Thyroid gland (tissue), 4 donors: ENCODE measurements at places on chromosomes 12 and 14. TPM values are rescaled to one million over a fixed set of nuclear protein-coding genes. Genes with fewer than 3 reads are reported as not detected.

GRCh38 chr12:12759234-12759915 is 26.1 kb upstream of the APOLD1 start:
- DNase-seq, result no peak

DNA sequence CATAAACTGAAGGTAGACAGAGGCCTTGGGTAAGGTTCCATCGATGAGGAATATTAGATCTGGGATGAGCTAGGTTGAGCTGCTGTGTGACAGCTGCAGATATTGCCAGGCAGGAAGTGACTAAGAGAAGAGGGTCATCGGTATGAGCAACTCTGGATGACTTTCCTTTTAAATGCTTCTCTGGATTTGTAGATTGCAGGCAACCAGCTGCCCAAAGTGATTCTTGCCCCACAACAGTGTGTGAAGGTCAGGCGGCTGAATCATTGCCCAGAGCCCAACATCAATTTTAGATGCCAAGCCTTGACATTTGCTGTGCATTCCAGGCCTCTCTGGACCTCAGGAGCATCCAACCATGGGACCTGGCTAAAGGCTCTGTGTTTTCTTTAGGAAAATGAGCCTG is 255.9 kb downstream of the DPF3 start:
- DNase-seq, result no peak

Gene FSCB
- total RNA-seq, result 3.2 TPM

Gene ASB2
- 0.67 TPM for total RNA-seq

DNA sequence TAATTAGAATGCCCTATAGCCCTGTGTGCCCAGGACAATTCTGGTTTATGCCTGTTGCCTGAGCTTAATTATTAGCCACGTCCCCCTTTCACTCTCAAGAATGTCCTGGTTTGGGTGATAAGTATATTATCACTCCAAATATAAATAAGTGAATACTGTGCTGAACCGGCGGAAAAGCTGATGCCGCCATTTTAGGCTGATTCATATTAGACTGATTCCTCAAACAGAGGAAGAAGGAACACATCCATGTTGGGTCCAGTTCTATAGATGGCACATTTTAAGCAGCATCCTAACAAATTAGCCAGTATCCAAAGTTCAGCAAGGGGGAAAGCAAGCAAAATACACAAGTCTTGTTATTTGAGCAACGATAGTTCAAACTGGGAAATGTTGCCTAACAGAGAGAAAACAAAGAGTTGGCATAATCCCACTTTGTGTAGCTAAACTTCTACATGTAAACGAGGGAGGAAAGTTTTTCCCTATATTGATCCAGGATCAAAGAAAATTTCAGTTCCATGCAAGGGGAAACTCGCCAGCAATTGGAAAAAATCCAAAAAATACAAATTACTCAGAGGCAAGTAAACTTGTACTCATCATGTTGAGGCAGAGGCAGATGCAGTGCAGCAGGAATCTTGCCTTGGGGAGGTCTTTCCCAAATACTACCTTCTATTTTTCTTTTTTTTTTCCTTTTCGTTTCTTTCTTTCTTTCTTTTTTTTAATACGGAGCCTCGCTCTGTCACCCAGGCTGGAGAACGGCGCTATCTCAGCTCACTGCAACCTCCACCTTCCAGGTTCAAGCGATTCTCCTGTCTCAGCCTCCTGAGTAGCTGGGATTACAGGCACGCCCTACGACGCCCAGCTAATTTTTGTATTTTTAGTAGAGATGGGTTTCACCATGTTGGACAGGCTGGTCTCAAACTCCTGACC is 96.2 kb downstream of the ITPR2 start:
- no peak for DNase-seq

GRCh38 chr14:47149326-47149725 is 497.7 kb upstream of the RPL10L start:
- DNase-seq, result no peak

DNA sequence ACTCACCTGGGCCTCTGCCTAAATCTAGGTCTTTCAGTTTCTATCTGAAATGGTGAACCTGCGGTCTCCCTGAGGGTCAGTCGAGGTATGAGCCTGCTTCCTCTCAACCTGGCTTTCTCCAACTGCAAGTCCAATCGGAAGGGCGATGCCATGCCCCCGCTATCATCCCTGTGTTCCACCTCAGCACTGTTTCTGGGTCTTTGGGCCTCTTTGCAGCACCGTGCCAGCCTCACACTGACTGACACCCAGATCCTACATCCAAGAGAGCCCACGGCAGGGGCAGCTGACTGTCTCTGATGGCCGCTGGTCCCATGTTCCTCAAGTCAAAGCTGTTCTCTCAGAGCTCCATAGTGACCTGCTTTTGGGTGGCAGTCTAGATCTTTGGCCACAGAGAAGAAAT is 120.7 kb downstream of the PAPOLA start:
- no peak for DNase-seq

DNA sequence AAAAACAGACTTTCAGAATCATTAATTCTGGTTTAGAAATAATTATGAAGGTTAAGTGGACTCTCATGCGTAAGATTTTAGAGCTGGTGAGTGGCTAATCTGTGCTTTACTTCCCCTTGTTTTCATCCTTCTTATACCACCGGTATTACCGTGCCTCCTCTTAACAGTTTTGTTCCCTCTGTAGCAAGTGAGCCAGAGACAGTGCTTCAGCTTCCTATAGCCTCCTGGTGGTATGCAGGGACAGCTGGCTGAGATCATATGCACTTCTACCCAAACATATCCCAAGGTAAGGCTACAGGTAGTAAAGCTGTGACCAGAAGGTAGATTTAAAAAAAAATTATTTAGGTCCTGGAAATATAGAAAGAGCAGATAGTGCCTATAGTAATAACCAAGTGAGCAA is 55.2 kb downstream of the PDE3A start:
- no peak for DNase-seq

DNA sequence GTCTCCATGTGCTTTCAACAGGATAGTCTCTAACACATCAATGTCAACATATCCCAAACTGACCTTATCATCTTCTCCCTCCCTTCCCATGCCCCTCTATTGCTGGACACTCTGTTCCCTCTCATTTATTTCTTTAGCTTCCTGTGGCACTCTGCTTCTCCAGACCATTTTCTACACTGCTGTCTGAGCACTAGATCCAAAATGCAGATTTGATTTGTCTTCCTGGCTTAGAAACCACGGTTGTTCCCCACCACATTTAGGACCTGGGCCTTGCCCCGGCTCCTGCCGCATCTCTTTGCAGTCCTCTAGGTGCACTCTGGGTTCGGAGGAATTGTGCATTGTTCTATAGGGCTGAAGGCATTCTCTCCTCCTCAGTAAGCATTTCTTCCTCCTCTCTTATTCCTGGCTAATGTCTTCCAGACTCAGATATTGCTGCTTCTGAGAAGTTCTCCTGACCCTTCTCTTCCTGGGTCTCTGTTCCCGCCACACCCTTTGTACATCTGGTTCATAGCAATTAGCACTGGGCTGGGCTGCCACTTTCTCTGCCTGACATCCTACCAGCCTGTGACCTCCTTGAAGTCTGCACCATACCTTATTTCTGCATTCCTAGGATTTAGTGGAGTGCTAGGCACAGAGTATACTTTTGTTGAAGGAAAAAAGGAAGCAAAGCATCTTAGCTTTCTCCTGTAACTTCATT is 13.9 kb downstream of the ARG2 start:
- no peak for DNase-seq

DNA sequence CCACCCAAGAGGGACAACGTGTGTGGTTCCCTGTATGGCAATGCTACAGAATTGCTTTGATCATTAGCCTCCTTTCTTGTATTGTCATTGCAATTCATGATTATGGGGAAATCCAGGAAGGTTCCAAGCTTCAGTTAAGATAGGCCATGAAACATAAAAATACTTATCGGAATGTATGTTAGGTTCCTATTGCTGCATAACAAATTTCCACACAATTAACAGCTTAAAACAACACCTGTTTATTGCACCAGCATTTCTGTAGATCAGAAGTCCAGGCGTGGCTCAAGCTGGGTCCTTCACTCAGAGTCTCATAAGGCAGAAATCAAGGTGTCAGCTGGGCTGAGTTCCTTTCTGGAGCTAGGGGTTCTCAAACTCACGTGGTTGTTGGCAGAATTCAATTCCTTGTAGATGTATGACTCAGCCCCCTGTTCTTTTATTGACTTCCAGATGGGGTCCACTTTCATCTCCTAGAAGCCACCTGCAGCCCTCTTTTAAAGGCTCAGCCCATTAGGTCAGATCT is 365.6 kb upstream of the TMPO start:
- DNase-seq, result no peak

Gene ADCY6
- total RNA-seq, result 23.6 TPM

DNA sequence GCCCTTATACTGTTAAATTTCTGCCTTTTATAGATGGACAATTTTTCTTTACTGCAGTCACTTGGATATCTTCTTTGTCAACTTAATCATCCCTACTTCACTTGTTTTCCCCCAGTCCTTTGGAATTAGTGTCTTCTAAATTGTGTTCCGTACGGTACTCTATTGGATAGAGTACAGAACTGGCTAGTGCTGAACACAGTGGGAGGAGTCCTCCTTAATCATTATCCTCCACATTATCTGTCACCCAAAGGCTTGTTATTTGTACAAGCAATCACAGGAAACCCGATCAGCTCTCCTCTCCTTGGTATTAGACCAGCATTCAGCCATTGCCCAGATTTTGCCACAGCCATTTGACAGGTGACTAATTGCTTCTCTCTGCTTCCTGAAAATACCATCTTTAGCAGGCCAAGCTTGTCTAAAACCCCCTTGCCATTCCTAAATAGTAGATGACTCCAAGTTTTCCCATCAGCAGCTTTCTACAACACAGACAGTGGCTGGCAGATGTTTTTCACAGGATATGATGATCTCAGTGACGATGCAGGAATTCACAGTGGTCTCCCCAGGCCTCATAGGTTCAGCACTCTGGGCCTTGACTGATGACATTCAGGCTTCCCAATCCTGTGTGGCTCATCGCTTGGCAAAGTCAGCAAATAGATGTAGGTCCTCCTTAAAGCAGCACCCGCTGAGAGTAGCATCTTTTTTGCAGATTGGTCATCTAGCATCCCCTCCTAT is 216.0 kb upstream of the RGS6 start:
- no peak for DNase-seq

- no peak for DNase-seq
Measured at GRCh38 chr14:70811578-70811977, 2.3 kb upstream of the MAP3K9 start.

- DNase-seq, result no peak
Measured at GRCh38 chr14:75831952-75832351, 149.8 kb downstream of the TGFB3 start.

DNA sequence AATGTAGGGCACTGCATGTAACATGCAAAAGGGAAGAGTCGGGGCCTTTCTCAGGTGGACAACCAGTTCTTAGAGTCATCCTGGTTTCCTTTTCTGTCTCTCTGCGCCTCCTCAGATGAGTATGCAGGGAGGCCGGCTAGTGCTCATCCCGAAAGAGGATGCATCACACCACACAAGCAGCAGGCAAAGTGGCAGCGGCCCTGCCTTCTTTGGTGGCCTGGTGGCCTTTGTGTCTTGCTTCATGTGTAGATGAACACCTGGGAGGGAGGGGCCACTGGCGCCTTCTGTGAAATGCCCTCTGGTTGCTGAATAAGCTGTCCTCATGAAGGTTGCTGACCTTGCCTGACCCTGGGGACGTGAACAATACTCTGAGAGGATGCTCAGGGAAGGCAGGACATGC is 18.0 kb downstream of the SLC24A4 start:
- DNase-seq, result no peak

- no peak for DNase-seq
Measured at GRCh38 chr12:110622582-110622981, 8.7 kb downstream of the TCTN1 start.

DNA sequence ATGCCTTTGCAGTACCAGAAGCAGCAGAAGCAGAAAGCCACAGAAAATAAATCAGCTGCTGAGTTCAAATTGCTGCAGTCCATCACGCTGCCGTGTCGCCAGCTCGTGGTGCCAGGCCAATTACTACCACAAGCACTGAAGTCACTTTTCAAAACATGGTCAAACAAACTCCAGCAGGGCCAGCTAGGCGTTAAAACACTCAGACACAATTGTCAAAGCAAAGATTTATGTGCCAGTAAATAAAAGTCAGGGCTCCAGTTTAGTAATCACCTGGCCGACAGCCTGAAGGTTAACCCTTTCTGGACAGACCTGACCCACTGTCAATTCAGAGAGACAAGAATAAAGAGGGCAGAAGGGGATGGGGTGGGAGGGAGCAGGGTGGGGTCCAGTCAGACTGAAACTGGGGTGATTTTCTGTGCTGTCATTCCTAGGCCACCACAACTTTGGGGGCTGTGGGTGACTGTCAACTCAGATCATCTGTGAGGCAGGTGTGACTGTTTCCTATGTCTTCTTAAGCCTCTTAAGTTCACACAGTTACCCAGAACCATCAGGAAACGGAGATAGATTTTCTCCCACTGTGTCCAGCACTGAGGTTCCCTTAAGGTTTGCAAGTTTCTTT is 109.8 kb upstream of the FUT8 start:
- peak; percentile 15 for DNase-seq

Gene POTEM
- not detected for total RNA-seq

- peak; percentile 36 for DNase-seq
Measured at GRCh38 chr12:25256826-25257225, 6.1 kb upstream of the KRAS start.

GRCh38 chr12:88658009-88658408 is 77.7 kb upstream of the KITLG start:
- DNase-seq, result no peak

DNA sequence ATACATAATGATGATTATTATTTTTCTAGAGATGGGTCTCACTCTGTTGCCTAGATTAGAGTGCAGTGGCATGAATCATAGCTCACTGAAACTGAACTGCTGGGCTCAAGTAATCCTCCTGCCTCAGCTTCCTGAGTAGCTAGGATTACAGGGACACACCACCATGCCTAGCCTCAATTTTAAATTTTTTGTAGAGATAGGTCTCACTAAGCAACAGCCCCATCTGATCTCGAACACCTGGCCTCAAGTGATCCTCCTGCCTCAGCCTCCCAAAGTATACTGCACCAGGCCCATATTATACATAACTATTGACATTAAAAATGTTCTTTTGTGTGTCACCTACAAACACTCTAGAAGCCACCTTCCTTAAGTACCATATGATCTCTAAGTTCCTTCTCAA is 3.4 kb downstream of the TXNRD1 start:
- no peak for DNase-seq

DNA sequence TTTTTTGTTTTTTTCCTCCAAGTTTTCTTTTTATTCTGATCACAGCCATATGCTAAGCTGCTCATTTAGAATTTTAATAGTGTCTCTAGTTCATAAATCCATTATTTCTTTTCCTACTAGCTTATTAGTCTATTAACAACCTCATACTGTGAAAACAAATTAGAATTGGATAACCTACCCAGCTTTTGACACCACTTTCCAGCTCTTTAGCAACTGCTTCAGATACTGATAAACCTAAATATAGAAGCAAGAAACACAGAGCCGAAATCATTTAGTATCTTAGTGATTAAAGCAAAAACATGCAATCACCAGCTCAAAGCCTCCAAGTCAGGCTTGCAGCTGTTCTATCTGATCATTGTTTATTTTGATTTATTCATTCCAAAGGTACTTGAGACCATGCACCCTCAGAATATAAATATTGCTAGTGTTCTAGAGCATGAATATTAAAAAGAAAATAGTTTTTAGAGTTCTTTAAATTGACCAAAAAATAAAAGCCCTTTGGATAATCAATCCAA is 121.5 kb downstream of the STXBP6 start:
- no peak for DNase-seq

Gene CIT
- 9.1 TPM for total RNA-seq

Gene VDR
- total RNA-seq, result 5.2 TPM

Gene EPYC
- not detected for total RNA-seq

Gene GLRX5
- total RNA-seq, result 43.9 TPM

Gene OTX2
- total RNA-seq, result not detected

Gene KRT77
- not detected for total RNA-seq

- DNase-seq, result no peak
Measured at GRCh38 chr14:72559202-72559601, 334.7 kb downstream of the DPF3 start.

Gene DPPA3
- not detected for total RNA-seq

Gene WIF1
- not detected for total RNA-seq
